Activated T-helper 1 cell treated with Interleukin-2 at 50 U/mL for 16 hours (primary cell): ENCODE measurements at places on chromosomes 3 and 15.

GRCh38 chr3:197456261-197457091, 99.3 kb downstream of the BDH1 start:
- peak; percentile 17 for DNase-seq

DNA sequence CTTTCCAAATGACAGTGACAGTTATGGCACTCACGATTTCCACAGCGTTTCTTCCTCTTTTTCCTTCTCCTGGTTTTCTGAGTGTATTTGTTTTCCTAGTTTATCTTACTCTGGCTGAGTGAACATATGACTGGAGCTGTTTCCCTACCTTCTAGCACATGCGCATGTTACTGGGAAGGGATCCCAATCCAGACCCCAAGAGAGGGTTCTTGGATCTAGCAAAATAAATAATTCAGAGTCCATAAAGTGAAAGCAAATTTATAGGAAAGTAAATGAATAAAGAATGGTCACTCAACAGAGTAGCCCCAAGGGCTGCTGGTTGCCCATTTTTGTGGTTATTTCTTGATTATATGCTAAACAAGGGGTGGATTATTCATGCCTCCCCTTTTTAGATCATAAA, 23.8 kb downstream of the METTL6 start:
- DNase-seq = no peak

DNA sequence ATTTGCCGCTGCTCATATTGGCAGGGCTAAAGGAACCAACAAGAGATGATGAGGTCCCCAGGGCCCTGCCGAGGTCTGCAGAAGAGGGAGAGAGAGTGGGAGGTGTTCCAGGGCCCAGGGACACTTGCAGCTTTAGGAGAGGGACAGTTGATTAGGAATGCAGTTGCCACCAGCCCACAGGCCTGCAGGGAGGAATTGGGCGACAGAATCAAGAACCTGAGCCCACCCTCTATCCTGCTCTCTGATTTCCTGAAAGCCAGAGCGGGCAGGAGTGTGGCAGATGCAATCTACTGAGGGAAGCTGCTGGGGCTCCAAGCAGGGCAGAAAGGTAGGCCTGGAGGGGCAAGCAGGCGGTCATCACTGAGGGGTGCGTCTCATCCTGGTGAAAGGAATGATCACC, 12.1 kb upstream of the PRR23E start:
- DNase-seq = no peak

- DNase-seq = no peak
These were observed 552.2 kb upstream of the SUCLG2 start for GRCh38 chr3:68206524-68207117.

DNA sequence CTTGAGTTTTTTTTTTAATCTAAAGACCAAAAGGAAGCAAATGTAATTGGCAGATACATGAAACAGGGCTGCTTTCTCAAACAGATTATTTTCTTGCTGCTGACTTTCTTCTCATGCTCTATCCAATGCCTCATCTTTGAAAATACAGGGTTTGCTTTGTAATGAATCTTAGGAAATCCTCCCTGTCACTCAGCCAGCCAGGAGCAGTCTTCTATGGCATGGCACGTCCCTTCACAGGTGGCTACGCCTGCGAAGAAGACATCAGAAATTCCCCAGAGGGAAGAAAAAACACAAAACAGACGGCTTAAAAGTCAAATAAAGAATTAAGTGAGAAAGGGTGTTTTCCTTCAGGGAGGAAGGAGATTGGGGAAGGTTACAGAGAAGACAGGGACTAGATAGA, 242.5 kb downstream of the IGSF11 start:
- DNase-seq = no peak
